Thoracic aorta (tissue), 2 donors: ENCODE measurements at places on chromosomes 5 and 9. TPM values are rescaled to one million over a fixed set of nuclear protein-coding genes. Genes with fewer than 3 reads are reported as not detected.

GRCh38 chr5:42881416-42882117 lies 69.9 kb upstream of the SELENOP start:
- DNase-seq = no peak

DNA sequence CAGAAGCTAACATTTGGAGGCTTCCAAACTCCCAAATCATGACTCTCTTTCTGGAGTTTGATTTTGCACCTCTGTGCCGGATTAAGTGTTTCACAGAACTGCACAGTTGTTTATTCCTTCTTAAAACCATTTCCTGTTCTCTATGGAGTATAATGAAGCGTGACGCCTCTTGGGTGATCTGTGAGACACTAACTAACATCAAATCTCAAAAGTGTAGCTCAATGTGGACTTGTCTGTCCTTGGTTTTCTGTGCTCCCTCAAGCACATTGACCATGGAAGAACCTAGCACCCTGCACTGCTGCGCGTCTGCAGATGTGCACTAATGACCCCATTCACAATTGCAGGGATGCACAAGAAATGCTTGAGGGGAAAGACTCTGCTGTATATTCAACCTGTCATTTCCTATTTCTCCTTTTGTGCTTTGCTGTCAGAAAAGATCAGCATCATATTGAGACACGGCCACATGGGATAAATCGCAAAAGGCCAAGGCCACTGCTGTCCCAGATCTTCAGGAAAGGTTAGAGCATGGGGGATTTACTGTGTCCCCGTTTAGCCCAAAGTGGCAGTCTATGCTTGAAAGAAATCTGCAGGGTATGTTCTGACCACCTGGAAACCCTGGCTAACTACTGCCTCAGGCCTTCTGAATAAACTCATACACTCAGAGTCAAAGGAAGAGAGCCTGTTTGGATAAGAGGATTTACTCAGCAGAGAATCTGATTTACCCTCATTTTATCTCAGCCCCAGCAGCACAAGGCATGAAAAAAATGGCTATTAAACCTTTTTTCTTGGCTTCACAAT lies 109.6 kb downstream of the BAAT start:
- DNase-seq = no peak

- no peak for DNase-seq
These were observed 29.3 kb downstream of the CSF1R start for GRCh38 chr5:150057052-150057451.

DNA sequence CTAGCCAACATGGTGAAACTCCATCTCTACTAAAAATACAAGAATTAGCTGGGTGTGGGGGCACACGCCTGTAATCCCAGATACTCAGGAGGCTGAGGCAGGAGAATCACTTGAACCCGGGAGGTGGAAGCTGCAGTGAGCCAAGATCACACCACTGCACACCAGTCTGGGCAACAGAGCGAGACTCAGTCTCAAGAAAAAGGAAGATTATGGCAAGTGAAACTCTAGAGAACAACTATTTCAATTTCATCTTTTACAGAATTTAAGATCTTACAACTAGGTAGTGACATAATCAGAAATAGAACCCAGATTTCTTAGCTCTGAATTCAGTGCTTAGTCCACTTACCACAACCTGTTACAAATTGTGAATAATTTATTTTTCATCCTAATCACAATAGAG lies 108.8 kb upstream of the MAP3K1 start:
- no peak for DNase-seq

The CPLANE1 gene
- 24.1 TPM for total RNA-seq
